ENCODE measurements at places on chromosomes 4 and X.

- DNase-seq = no peak
Measured at GRCh38 chr4:94436512-94436911, 15.2 kb upstream of the PDLIM5 start.

DNA sequence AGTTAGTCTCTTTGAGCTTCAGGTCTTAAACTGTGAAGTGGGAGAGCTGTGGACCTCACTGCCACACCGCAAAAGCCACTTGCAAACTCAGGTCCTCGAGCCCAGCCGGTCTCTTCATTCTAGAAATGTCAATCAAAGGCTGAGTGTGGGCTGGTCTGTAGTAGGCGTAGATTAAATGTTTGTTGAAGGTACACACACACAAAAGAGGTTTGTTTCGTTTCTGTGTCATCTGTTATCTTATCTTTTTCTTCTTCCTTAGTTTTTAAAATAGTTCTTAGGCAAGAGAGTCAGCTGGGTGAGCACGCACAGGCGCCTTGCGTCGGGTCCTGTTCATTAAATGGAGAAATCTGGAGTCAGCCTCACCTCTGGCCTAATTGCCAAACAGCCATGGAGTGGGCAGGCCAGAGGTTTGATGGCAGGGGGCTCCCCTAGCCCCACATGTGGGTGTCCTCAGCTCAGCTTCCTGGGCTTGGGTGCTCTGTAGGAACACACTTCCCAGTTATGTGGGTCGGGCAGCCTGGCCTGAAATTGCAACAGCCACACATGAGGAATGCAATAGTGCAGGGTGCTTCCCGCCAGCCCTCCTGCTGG, 836 bp upstream of the PSAPL1 start:
- DNase-seq = no peak

DNA sequence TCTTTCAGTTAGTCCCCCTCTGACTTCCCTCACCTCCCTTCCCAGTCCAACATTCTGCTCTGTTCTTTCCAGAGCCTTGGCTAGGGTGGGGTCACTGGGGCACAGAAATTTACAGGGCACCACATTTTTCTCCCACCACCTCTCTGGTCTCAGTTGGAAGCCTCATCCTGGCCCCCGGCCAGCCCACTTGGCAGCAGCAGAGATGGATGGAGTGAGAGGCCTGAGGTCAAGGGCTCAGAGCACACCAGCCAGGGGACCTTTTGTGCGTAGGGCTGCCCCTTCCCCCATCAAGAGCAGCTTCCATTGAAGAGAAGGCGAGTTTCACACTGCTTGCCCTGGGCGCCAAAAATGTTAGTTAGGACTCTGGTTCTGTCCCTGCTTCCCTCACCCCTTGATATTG, 230.9 kb downstream of the SOX3 start:
- no peak for DNase-seq

GRCh38 chr4:26325191-26325590, 4.4 kb downstream of the RBPJ start:
- DNase-seq = no peak

GRCh38 chr4:123599920-123600810, 203.6 kb downstream of the SPRY1 start:
- peak; percentile 39 for DNase-seq

GRCh38 chr4:82138374-82138773, 235.4 kb downstream of the HNRNPD start:
- DNase-seq = no peak

DNA sequence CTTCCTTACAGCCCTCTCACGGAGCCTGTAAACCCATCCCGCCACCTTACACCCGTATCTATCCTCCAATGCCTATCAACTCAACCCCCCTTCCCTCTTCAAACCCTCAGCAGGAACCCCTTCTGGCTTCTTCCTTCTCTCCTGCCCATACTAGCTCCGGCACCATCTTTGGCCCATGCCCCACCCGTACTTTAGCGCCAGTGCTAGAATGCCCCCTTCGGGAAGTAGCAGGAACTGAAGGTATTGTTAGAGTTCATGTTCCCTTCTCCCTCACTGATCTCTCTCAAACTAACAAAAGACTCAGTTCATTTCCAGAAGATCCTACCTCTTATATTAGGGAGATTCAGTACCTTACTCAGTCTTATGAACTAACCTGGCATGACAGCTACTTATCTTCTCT, 2.7 kb upstream of the UGT2B15 start:
- no peak for DNase-seq

GRCh38 chr4:16082426-16083240, 1.2 kb downstream of the PROM1 start:
- DNase-seq = peak; percentile 15

DNA sequence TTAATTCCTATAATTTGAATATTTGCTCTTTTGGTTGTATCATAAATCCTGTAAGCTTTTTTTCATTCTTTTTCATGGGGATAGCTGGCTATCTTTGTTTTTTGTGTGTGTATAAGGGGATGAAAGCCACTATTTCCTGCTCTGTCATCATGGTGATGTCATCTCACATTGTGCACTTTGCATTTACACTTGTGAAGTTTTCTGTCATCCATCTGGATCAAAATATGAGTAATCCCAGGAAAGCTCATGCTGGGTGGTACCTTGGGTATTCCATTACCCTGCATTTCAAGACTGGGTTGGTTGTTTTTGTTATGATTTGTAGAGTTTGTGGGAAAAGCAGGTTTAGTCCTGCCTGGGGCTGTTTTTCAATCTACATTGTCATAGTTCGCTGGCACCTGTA, 367.3 kb downstream of the CHIC1 start:
- DNase-seq = no peak

DNA sequence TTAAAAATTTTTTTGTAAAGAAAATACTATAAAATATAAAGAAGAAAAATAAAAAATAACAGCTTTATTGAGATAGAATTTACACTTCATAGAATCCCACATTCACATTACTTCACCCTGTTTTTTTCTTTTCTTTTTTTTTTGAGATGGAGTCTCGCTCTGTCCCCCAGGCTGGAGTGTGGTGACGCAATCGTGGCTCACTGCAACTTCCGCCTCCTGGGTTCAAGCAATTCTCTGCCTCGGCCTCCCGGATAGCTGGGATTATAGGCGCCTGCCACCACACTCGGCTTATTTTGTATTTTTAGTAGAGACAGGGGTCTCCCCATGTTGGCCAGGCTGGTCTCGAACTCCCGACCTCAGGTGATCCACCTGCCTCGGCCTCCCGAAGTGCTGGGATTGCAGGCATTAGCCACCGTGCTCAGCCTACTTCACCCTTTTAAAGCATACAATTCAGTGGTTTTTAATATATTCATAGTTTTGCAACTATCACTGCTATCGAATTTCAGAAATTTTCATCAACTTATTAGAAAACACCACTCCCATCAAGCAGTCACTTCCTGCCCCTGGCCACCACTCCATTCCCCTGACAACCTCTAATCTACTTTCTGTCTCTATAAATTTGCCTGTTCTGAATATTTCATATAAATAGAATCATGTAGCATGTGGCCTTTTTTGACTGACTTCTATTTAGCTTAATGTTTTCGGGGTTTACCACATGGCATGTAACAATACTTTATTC, 48.7 kb downstream of the TMEM131L start:
- no peak for DNase-seq

- no peak for DNase-seq
Measured at GRCh38 chr4:2222838-2223237, 19.1 kb downstream of the HAUS3 start.

DNA sequence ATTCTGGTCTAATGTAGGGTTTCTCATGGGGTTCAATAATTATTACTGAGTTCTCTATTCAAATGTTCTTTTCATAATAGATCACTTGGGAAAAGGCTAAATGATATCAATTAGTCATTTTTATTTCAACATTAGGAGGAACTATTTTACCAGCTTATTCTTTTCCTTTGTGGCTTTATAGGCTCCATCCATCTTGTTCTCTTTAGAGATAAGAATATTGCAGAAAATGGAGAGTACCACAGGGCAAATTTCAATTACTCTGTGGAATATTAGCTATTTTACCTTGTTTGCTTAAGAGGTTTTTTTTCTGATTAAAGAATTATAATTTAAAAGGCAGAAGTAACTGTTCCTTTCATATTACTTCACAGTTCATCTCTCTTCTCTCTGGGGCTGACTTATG, 55.8 kb downstream of the MAP9 start:
- DNase-seq = no peak

- DNase-seq = no peak
Measured at GRCh38 chr4:121648516-121648915, 48.3 kb downstream of the ANXA5 start.

GRCh38 chr4:164177753-164178152, 576.2 kb upstream of the SMIM31 start:
- DNase-seq = no peak

DNA sequence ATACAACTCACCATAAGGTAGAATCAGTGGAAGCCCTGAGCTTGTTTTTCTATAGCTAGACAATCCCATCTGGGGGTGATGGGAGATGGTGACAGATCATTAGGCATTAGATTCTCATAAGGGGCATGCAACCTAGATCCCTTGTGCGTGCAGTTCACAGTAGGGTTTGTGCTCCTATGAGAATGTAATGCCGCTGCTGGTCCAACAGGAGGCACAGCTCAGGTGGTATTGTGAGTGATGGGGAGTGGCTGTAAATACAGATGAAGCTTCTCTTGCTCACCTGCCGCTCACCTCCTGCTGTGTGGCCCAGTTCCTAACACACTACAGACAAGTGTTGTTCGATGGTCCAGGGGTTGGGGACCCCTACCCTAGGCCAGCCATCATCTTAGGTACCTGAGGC, 5.9 kb upstream of the GATB start:
- no peak for DNase-seq

DNA sequence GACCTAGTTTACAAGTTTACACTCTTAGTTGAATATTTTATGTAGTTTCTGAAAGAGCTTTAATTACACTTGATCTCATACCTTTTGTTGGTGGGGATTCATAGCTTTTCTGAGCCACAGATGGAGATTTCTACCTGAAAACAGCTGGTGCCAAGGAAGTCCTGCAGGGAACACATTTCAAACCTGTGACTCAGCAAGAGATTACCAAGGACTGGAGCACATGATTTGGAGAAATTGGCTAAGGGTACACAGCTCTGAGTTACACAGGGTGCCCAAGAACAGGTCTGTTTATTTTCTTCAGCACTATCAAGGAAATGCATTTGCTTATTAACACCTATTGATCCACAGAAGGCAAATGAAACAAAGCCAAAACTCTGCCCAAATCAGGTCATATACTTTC, 691.5 kb downstream of the KCTD8 start:
- DNase-seq = no peak

DNA sequence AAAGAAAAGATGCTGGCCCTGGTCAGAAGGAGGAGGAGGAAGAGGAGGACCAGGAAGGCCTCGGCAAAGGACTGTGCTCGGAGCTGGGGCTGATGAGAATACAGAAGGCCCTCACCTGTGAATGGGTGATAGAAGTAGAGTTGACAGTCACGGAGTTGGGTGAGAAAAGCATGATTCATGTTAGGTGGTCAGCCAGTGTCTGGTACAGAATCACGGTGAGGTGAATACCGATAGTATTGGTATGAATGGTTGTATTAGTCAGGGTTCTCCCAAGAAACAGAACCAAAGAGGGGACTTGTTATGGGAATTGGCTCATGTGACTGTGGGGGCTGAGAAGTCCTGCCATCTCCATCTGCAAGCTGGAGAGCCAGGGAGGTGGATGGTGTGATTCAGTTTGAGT, 32.5 kb upstream of the FAM156A start:
- DNase-seq = no peak

GRCh38 chrX:136065044-136065671, 79.9 kb downstream of the SLC9A6 start:
- no peak for DNase-seq

DNA sequence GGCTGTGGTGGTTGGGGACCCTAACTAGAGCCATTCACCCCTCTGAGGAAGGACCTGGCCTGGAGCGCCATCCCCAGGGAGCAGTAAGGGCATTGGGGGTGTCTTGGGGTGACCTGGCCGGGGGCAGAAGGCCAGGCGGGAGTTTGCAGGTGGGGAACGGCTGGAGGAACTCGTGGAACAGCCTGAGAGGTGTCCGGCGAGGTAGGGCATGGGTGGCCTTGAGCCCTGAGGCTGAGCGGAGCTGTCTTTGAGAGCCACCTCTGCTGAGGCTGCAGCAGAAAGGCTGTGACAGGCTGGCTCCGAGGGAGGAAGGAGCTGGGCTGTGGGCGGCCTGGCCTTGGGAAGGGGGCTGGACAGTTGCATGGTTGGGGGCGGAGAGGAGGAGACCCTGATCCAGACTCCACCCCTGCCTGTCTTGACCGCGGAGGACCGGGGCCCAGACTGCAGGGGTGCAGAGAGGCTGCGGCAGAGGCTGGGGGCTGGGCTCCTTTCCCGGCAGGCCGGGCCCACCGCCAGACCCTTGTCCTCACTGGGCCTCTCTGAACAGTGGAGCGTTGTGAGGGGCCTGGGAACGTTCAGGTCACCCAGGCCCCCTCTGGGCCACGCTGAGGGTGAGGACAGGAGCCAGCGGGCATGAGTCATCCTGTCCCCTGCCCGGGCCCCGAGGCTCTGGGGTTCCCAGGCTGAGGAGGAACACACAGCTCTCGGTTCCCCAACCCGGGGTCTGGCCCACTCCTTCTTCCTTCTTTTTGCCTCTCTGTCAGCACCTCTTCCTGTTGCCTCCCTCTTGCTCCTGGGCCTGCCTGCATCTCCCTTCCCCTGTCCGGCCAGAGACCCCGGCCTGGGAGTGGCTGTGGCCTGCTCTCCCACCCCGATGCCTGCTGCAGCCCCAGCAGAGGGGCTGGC, 8.1 kb downstream of the SH3BP2 start:
- peak; percentile 92 for DNase-seq

- DNase-seq = no peak
Measured at GRCh38 chrX:1205681-1206611, 6.5 kb downstream of the CRLF2 start.

- no peak for DNase-seq
Measured at GRCh38 chr4:127967141-127967775, 2.1 kb downstream of the ABHD18 start.

GRCh38 chrX:108516184-108516583, 76.5 kb downstream of the COL4A5 start:
- DNase-seq = no peak

GRCh38 chr4:80225595-80225994, 28.3 kb downstream of the PRDM8 start:
- no peak for DNase-seq

DNA sequence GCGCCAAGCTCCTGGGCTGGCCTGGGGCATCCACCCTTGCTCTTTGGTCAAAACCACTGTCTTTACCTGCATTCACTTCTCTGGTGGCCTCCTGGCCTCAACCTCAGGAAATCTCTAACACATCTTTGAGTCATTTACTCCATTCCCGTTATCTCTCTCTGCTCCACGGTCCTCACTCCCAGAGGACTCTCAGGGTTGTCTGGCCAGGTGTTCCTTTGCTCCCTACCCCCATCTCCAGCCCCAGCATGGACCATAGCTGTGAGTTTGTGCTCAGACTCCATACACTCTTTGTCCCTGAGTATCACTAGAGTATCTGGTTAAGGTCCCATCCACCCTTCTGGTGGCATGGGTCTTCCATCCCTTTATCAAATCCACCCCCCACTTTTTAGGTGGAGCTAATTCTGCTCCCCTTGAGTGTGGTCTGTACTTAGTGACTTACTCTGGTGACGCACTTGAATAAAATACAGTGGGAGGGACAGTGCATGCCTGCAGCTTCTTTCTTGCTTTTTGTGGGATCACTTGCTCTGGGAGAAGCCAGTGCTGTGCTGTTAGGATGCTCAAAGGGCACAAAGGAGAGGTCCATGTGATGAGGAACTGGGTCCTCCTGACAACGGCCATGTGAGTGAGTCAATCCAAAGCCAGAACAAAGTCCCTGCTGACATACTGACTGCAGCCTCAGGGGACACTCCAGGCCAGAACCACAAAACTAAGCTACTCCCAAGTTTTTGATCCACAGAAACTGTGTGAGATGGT, 44.3 kb downstream of the IGFBP7 start:
- no peak for DNase-seq

GRCh38 chrX:48694776-48695533, 1.6 kb upstream of the SUV39H1 start:
- DNase-seq = no peak

- no peak for DNase-seq
Measured at GRCh38 chr4:127667772-127668171, 35.0 kb downstream of the INTU start.
